Stimulated activated CD4-positive, alpha-beta T cell treated with anti-CD3 and anti-CD28 coated beads, Interleukin-4, amount 100 ng/mL, for 24 hours (primary cell): ENCODE measurements at places on chromosomes 5 and 9.

DNA sequence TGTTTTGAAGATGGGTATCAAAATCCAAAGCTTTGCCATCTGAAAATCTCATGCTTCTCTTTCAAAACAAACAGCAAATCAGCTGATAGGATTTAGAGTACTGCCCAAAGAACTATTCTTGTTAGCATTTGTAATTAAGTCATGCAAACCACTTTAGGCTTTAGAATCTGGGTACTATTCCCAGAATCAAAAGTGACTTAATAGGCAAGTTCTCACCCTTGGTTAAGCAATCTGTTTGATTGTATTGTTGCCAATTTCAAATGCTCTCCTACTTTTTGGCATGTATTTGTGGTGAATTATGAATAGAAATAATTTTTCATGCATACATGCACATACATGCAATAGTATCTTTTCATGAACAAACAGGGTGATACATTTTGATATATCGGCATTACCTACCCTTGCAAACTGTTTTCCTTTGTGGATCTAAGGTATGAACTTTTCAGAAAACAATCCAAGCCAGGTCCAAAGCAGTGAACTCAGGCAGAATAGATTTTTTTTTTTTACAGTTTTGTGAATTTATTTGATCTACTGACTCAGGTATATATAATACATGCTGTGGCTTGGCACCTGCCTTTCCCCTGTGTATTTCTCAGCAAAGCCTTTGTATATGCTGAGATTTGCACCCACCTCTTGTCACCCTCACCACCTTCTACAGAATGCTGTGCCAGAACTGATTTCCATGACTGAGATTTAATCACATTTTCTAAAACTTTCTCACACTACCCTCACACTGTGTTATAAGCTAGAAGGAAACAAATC is 9.0 kb downstream of the IL33 start:
- no peak for DNase-seq

DNA sequence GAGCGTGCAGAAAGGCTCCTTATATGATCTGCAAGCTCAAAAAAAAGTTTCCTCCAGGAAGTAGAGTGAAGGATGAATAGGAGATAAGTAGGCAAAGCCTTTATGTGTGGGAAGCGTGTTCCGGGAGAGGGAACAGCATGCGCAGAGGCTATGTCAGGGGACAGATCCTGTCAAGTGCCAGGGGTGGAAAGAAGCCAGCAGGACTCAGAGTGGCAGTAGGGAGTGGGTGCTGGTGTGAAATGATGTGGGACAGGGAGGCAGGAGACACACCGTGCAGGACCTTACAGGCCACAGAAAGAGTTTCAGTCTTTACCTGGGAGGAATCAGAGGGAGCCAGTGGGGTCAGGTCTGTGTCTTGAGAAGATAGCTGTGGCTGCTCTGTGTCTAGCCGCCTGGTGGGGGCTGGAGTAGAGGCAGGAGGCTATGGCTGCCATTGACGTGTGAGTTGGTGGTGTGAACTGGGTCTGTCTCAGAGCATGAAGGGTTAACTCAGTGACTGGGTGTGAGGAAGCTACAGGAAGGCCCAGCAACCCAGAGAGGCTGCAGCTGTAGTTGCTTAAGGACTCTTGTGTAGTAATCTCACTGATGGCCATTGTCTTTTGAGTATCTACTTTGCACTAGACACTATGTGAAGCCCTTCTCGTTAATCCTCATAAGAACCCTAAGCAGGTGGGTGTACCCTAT is 71.3 kb downstream of the PPARGC1B start:
- DNase-seq, result no peak

DNA sequence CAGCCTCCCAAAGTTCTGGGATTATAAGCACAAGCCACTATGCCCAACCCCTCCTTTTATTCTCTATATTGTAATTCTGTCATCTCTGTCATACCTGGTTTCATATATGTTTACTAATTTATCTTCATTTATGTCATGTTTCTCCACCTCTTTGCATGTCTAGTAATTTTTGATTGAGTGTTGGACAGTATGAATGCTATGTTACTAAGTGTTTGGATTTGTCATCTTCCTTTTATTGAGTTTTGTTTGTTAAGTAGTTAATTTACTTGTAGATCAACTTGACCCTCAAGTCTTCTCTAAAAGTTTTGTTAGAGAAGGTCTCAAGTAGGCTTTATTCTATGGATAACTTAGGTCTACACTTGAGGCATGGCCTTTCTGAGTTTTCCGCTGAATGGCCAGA is 17.2 kb upstream of the CACNA1B start:
- DNase-seq, result no peak

GRCh38 chr5:136094913-136095641 is 37.6 kb upstream of the SMAD5 start:
- DNase-seq, result no peak

DNA sequence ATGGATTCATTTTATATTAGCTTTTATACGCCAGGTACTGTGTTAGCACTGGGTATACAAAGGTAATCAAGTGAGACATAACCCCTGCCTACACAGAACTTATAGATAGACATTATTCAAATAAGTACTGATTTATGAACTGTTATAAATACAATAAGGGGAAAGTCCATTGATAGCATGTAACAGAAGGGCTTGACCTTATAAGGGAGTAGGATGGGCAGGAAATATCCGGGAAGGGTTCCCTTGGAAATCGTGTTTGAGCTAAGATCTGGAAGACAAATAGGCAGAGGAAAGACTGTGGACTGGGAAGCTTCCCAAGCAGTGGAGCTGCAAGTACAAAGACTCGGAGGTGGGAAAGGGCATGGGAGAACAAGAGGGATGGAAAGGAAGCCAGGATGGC is 111.5 kb downstream of the WDR41 start:
- DNase-seq, result no peak

- no peak for DNase-seq
Measured at GRCh38 chr5:138640646-138641254, 65.5 kb upstream of the HSPA9 start.

- peak; percentile 10 for DNase-seq
Measured at GRCh38 chr5:171207256-171207847, 101.7 kb upstream of the TLX3 start.

- no peak for DNase-seq
Measured at GRCh38 chr5:177374211-177374610, 10.0 kb upstream of the SLC34A1 start.

DNA sequence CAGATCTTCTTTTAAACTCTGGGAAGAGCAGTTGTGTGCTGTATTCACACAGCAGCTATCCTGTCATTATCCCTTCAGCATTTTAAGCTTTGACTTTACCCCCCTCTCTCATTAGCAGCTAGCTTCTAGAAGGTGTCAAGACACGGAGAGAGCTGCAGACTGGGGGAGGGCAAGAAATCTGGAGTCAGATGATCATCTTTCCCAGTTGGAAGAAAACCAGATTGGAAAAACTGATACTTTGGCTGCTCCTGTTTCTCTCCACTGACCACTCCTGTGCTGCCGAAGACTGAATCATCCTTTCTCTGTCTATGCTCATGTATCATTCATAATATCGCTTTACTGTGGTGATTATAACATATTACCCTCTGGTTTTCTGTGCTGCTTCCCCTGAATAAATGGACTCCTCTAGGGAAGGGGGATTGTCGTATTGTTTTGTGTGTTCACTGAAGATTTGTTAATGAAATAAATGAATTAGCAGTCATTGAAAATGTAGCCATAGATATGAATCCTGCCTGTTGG is 75.1 kb downstream of the SH3GL2 start:
- DNase-seq, result no peak

DNA sequence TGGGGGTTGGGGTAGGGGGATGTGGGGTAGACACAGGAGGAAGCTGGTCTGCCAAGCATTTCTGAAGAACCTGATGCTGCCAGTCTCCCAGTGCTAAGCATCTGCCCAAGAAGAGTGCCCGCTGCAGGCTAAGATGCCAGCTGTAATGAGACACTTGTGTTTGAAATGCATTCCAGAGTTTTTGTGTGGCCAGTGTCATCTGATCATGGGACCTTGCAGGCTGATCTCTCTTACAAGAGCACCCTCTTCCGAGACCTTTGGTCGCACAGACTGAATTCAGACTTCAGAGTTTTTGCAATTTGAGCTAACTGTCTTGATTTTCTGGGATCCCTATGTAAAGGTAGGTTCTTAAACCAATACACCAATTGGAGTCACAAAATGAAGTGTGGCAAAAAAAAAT is 58.1 kb downstream of the DENND1A start:
- DNase-seq, result no peak

DNA sequence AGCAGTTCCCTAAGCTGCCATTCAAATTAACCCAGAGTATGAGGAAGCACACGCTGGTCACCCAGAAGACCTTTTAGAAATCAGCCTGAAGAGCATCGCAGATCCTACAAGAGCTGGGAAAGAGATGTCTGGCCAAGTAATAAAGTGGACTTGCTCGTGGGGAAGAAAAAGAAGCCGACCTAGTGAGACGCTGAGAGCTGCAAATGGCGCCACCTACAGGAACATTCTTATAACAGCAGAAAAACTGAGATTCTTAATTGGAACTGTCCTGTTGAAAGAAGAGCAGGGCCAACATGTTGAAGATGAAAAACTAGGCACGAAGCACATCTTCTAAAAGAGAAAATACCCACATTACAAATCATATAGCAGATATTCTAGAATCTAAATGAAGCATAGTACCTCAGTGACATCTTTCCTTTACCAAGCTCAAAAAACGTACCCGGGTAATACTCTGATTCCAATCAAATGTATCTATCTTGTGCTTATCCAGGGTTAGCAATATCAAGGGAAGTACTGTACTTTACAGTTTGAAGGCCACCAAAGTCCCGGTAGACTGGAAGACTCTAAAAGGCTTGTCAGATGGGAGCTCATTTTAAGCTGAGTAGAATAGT is 3.9 kb upstream of the GNAQ start:
- peak; percentile 64 for DNase-seq

DNA sequence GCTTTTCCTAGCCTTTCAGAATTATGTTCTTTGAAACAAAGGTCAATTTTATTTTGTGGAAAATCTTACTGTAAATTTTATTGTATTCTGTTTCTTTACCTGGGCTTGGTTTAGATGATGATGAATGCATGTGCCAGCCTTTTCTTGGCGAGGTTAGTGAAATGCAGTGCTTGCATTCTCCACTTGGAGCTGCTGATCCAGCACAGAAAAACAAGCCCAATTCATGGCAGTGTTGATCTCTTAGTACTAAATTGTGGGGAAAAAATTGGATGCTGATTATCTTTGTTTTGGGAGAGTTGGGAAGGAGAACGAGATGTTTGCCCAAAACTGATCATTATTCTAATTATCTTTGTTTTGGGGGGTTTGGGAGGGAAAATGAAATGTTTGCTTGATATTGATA is 3.7 kb downstream of the HABP4 start:
- no peak for DNase-seq

DNA sequence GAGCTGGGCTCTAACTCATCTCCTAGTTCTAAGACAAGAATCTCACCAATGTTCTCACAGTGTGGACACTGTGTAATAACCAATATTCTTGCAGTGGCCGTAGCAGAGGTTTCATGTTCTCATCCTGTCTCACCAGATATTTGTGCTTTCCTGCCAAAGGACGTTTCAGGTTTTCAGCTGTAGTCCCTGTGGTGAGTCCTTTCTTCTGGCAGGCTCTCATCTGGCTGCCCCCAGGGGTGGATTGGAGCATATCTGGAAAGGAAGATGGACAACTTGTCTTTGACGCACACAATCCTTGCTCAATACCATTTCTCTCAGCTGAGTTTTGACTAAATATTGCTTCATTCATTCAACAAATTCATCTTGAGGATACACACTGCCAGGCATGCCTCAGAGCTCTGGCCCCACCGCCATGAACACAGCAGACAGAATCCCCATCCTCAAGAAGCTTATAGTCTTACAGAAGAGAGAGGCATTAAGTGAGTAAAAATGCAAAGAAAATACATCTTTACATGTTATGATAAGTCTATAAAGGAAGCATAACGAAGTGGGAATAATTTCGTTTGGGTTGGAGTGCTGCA is 33.8 kb upstream of the NEURL1B start:
- DNase-seq, result no peak

DNA sequence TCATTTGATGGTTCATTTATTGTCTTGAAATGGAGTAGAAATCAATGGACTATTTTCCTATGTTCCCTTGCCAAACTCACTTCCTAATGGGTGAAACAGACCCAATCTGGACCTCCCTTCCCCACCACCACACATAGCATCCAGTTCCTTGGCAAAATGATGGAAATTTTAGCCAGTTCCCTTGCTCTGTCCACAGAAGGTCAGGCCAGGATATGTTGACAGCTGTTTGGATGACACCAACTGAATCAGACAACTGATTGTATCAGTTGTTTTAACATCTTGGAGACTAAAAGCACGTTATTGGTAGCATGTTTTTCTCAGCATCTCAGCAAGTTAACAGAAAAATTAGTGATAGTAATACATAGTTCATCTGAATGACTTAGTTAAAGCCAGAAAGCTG is 534.8 kb downstream of the PSAT1 start:
- no peak for DNase-seq

GRCh38 chr9:72788966-72789735 is 163.7 kb downstream of the ALDH1A1 start:
- no peak for DNase-seq

- no peak for DNase-seq
Measured at GRCh38 chr5:135423146-135423845, 23.9 kb downstream of the DCANP1 start.

GRCh38 chr9:112700085-112700484 is 17.8 kb downstream of the INIP start:
- no peak for DNase-seq

DNA sequence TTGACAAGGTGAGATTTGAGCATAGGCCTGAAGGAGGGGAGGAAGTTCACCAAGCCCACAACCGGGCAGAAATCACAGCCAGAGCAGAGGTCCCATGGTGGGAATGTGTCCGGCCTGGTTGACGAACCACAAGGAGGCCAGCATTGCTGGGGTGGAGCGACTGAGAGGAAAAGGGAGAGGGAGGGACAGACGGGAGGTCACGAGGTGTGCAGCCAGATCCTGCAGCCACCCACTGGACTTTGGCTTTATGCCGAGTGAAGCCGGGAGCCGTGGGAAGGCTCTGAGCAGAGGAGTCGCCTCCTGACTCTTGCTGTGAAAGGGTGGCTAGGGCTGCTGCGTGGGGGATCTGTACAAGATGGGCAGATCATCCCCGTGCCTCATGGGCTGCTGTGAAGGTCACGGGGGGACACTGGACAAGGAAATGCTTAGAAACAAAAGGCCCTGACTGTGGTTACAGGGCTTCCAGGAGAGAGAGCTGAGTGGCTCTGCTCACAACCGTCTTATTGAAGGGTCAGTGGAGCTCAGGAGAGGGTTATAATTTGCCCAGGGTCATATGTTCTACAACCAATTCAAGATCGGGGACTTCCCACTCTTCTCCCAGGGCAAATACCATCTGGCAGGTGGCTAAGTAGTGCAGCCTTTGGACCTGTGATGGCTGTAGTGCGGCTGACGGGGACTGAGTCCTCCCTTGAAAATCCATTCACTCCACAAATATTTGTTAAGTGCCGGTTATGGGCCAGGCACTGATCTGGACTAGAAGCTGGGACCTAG is 15.6 kb upstream of the CD74 start:
- DNase-seq, result no peak

GRCh38 chr9:134855231-134855899 is 25.2 kb upstream of the FCN2 start:
- DNase-seq, result no peak
